Activated CD4-positive, CD25-positive, alpha-beta regulatory T cell (primary cell): ENCODE measurements at places on chromosomes 2 and 18.
A peak's percentile ranks its signal among the peaks of the same experiment; 100 is the strongest.

GRCh38 chr2:231557571-231558217 lies 27.4 kb upstream of the NMUR1 start:
- no peak for DNase-seq

DNA sequence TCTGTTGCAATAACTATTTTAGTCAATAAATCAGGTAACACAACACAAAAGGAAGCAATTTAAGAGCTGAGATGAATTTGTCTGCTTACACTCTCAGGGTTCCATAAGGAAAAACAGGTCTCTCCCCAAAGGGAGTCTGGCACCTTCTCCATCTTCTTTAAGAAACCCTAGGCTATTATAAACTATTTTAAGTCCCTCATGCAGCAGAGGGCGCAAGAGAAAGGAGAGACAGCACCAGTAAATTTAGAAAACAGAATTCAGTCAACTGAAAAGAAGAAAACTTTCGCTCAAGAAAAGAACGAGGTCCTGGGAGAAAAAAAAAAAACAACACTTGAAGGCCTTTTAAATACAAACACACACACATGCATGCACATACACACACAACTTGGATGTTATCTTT lies 19.1 kb downstream of the SULT1C4 start:
- DNase-seq: no peak

- no peak for DNase-seq
These were observed 12.0 kb upstream of the DARS1 start for GRCh38 chr2:135997380-135997779.

DNA sequence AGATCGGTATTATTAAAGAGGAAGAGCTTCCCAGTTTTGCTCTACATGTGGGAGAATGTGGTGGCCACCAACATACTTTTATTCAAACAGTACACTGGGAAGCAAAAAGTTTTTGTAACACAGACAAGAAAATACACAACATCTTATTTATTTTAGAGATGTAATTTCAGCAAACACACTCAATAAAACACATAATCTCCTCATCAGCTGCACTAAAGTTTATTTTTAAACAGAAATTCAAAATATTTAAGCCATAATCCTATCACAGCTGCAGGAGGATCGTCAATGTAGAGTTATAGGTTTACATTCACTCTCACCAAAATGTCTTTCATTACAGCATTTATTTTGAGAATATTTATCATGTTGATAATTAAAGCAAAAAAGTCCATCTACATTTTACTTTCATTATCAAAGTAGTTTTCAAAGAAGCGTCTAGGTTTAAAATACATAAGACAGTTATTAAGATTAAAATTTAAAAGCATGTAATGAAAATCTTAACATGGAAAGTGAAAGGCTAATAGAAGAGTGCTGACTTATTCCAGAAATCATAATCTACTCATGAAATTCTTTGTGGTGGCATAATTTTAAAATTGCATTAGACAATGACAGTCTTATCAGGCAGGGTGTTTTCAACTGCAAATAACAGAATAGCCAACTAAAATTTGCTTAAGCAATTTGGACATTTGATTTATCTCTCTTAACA lies 61.0 kb downstream of the ANKRD44 start:
- DNase-seq: no peak

DNA sequence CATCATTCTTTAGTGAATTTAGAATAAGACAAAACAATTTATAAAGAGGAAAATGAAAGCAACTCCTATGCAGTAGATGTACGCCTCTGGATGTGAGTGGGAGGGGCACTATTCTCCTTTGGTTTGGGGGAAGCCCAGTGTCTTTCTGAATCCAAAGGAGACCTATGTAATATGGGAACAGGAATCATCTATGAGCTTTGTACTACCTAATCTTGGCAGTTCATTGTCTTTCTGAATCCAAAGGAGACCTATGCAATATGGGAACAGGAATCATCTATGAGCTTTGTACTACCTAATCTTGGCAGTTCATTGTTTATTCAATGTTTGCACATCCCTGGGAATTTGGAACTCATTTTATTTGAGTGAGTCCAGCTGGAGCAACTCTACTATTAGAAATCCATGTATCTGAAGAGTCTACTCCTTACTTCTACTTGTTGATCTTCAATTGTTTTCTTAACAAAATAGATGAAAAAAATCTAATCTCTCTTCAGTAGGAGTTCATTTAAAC lies 401.1 kb upstream of the LRATD1 start:
- DNase-seq: no peak

DNA sequence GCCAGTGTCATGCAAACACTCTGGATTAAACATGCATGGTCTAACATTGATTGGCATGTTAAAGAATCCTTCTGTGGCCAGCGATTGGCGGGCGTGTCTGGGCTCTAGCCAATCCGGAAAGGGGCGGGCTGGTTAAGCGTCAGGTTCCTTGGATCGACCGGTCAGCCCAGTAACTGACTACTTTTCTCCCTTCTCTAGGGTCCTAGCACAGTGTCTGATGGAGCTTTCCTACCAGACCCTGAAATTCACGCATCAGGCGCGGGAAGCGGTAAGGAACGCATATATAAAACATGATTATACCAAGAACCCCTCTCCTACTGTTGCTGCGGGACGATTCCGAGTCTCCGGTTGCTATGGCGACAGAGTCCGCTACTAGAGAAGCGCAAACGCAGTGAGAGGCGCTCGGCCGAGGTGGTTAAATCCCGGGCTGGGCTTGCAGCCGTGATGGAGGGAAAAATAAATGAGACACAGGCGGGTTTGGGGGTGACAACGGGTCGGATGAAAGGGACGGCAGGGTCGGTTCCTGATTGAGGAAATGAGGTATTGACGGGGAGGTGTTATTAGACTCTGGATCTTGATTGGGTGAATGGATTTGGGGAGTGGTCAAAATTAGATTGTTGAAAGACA lies 29.4 kb downstream of the KATNAL2 start:
- peak; percentile 4 for DNase-seq

- no peak for DNase-seq
These were observed 539.4 kb upstream of the ID2 start for GRCh38 chr2:8142461-8142860.

GRCh38 chr18:56358608-56359280 lies 279.6 kb downstream of the TXNL1 start:
- DNase-seq: no peak

DNA sequence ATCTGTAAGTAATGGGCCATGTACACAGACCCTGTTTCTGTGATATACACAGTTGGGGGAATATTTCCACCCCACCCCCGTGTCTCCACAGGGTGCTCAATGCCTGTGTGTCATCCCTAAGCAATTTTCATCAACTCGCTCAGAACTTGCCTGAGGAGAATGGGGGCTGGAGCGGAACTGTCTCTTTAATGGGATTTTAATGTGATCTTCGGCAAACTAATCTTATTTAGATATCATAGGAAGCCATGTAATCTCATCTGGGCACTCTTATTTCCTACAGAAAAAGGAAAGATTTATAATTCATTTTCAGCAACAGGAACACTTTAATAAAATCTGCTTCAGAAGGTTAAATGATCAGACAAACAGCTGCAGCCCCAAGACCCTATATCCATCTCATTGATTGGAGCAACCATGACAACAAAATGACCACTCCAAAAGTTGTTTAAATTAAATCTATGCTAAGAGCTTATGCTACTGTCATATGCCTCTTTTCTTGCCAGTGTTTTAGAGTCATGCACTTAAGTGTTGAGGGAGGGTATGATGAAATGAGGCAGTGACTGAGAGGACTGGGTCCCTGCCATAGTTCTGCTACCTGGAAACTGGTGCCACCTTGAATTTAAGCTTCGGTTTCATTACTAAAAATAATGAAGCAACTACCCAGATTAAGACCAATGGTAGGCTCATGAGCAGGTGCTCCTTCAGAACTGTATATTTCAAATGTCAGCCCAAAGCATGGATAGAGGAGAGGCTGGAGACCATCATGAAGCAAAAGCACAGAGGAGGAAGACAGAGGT lies 183.1 kb upstream of the DDX18 start:
- no peak for DNase-seq

GRCh38 chr2:33782395-33783230 lies 183.5 kb upstream of the FAM98A start:
- DNase-seq: no peak

GRCh38 chr2:169114056-169114455 lies 44.7 kb downstream of the DHRS9 start:
- DNase-seq: no peak

- DNase-seq: no peak
These were observed 130.9 kb upstream of the SMAD7 start for GRCh38 chr18:49081511-49082155.

- DNase-seq: no peak
These were observed 269.2 kb downstream of the XIRP2 start for GRCh38 chr2:167157523-167157922.

GRCh38 chr2:113198790-113199612 lies 25.2 kb downstream of the PSD4 start:
- peak; percentile 64 for DNase-seq

DNA sequence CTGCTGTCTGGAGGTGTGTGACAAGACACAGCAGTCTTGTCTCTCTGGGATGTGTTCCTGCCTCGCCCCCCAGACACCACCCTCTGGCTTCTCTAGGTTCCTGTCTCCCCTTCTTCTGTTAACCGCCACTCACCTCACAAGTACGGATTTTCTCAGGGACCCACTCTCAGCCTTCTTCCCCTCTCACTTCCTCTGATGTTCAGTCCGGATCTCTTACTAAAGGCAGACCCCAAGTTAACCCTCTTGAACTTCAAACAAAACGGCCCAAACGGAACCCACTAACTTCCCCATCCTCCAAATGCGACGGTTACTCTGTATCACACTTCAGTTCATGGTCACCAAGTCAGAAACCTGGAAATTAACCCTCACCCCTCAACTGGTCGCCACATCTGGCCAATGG lies 32.0 kb downstream of the B4GALT6 start:
- no peak for DNase-seq

GRCh38 chr2:149383340-149383739 lies 53.0 kb downstream of the LYPD6 start:
- DNase-seq: no peak

- no peak for DNase-seq
These were observed 12.6 kb downstream of the HYCC2 start for GRCh38 chr2:201058914-201059313.

DNA sequence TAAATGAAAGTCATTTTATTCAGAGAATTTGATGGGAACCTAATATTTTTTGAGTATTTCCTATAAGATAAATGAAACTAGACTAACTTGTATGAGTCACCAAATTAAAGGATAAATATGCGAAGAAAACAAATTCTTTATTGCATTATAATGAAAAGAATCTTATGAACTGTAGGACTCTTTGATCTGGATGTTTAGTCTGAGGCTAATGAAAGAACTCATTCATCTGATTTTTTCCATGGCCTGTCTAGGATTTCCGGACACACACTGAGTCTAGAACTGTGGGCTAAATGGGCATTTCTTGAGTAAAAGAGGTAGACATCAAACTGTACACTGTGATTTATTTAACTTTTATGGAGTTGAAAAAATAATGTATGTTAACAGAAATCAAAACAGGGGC lies 43.0 kb downstream of the ZNF519 start:
- no peak for DNase-seq

- DNase-seq: no peak
These were observed 58.6 kb downstream of the SP110 start for GRCh38 chr2:230161184-230161583.

- no peak for DNase-seq
These were observed 89.4 kb downstream of the NRP2 start for GRCh38 chr2:205771666-205772065.

- no peak for DNase-seq
These were observed 22.5 kb upstream of the SIGLEC15 start for GRCh38 chr18:45802814-45803492.

DNA sequence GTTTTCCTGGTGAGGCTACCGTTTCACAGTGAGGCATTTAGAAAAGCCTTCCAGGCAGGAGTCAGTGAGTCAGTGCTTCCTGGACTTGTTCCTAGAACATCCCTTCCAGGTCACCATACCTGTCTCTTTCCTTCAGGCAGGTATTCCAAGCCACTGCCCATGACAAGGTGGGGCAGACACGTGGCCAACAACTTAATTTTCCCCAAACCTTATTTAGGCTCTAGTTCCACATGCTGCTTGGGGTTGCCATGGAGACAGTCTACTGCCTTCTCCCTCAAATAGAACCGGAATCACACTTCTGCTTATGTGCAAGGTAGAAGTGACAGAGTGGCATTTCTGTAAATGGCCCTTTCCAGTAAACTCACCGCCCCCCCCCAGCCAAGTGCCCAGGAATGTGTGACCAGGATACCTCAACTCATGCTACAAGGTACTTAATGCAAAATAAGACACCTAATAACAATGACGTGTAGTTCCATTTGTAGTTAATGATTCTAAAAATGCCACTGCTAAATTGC lies 258.3 kb downstream of the PRKCE start:
- DNase-seq: no peak
